ENCODE measurements at places on chromosomes 6 and 20.
A peak's percentile ranks its signal among the peaks of the same experiment; 100 is the strongest.

GRCh38 chr6:156383059-156383458, 394.1 kb upstream of the ARID1B start:
- DNase-seq: no peak
- H3K4me1 ChIP-seq: no peaks in the 10 kb centered on the region
- H3K27me3 ChIP-seq: no peaks in the 10 kb centered on the region

DNA sequence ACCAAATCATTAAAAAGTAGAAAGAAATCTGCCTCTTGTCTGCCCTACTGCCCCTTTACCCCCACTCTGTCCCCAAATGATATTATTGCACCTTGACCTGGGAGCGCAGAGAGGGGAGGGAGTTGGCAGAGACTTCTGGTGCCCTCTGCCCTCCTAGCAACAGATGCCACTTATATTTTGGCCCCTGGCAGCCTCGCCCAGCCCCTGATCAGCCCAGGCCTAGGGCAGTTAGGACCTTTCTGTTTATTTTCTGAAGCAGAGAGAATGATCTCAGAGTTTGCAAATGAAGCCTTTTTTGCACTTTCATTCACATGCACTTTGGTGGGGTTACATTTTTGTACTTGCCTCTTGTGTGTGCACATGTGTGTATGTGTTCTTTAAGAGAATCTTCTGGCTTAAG, 8.4 kb upstream of the SGK2 start:
- H3K27me3 ChIP-seq: no peaks in the 10 kb centered on the region
- DNase-seq: no peak
- no peak overlapping the region for H3K27ac ChIP-seq
- no peaks in the 10 kb centered on the region for H3K4me1 ChIP-seq
- no peak overlapping the region for H3K4me3 ChIP-seq
- H3K36me3 ChIP-seq: no peaks in the 10 kb centered on the region

GRCh38 chr6:11889572-11889971, 111.0 kb upstream of the ADTRP start:
- H3K4me3 ChIP-seq: no peak overlapping the region
- H3K4me1 ChIP-seq: no peaks in the 10 kb centered on the region
- no peak overlapping the region for H3K27ac ChIP-seq
- no peaks in the 10 kb centered on the region for H3K27me3 ChIP-seq
- H3K36me3 ChIP-seq: no peaks in the 10 kb centered on the region

GRCh38 chr6:170031684-170032121, 259.2 kb downstream of the DLL1 start:
- H3K27me3 ChIP-seq: no peaks in the 10 kb centered on the region
- no peak overlapping the region for H3K4me3 ChIP-seq
- H3K4me1 ChIP-seq: peaks cover 11% of the 10 kb centered on the region
- H3K27ac ChIP-seq: no peak overlapping the region

- DNase-seq: no peak
- H3K27ac ChIP-seq: no peak overlapping the region
- no peaks in the 10 kb centered on the region for H3K36me3 ChIP-seq
These were observed 14.6 kb downstream of the SYNJ2 start for GRCh38 chr6:157996201-157996712.

DNA sequence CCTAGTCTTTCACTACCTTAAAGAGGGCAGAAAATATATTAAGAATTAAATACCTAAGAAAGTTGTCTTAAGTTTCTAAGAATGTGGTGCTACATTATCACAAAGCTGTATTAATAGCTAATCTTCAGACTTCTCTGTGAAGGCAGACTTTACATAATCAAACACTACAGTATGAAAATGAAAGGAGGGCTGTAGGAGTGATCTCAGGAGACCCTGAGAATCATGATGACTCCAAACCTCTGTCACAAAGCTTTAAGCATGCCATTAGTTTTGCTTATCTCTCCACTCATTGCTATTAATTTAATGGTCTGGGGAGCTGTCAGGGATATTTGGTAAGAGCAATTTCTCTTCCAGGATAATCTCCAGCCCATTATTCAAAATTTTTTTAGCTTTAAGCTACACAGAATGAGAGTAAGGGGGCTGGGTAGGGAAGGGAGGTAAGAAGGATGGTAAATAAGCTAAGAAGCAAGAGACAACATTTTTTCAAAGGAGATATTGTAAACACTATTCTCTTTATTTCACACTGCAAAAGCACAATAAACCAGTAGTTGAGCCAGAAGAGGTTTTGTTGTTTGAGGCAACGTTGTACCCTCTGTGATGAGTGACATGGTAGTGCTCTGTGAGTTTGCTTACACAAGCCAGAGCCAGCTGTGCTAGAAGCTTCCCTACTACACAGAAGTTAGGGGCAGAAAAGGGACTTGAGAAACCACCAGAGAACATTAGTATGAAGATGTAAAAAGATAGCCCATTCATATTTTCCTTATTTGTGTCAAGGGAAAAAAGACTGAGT, 258.8 kb downstream of the GMDS start:
- H3K27me3 ChIP-seq: no peaks in the 10 kb centered on the region
- no peak overlapping the region for H3K27ac ChIP-seq
- H3K4me3 ChIP-seq: no peak overlapping the region
- H3K4me1 ChIP-seq: peaks cover 10% of the 10 kb centered on the region
- H3K36me3 ChIP-seq: no peaks in the 10 kb centered on the region
- DNase-seq: no peak

- peaks cover 7% of the 10 kb centered on the region for H3K4me1 ChIP-seq
- DNase-seq: no peak
- no peaks in the 10 kb centered on the region for H3K27me3 ChIP-seq
- no peak overlapping the region for H3K27ac ChIP-seq
These were observed 14.3 kb downstream of the CUL9 start for GRCh38 chr6:43196337-43196736.

- no peaks in the 10 kb centered on the region for H3K36me3 ChIP-seq
- H3K27me3 ChIP-seq: no peaks in the 10 kb centered on the region
- no peaks in the 10 kb centered on the region for H3K4me1 ChIP-seq
These were observed 66.4 kb upstream of the PDE10A start for GRCh38 chr6:165729307-165729936.

- DNase-seq: no peak
- no peak overlapping the region for H3K27ac ChIP-seq
- H3K4me1 ChIP-seq: no peaks in the 10 kb centered on the region
- H3K4me3 ChIP-seq: no peak overlapping the region
- H3K36me3 ChIP-seq: no peaks in the 10 kb centered on the region
- no peaks in the 10 kb centered on the region for H3K27me3 ChIP-seq
These were observed 602.9 kb upstream of the ADGRB3 start for GRCh38 chr6:68032217-68032616.

- no peaks in the 10 kb centered on the region for H3K27me3 ChIP-seq
- H3K27ac ChIP-seq: no peak overlapping the region
- H3K36me3 ChIP-seq: no peaks in the 10 kb centered on the region
- no peak overlapping the region for H3K4me3 ChIP-seq
- no peaks in the 10 kb centered on the region for H3K4me1 ChIP-seq
- no peak for DNase-seq
These were observed 280.6 kb upstream of the SULF2 start for GRCh38 chr20:48065833-48066232.

DNA sequence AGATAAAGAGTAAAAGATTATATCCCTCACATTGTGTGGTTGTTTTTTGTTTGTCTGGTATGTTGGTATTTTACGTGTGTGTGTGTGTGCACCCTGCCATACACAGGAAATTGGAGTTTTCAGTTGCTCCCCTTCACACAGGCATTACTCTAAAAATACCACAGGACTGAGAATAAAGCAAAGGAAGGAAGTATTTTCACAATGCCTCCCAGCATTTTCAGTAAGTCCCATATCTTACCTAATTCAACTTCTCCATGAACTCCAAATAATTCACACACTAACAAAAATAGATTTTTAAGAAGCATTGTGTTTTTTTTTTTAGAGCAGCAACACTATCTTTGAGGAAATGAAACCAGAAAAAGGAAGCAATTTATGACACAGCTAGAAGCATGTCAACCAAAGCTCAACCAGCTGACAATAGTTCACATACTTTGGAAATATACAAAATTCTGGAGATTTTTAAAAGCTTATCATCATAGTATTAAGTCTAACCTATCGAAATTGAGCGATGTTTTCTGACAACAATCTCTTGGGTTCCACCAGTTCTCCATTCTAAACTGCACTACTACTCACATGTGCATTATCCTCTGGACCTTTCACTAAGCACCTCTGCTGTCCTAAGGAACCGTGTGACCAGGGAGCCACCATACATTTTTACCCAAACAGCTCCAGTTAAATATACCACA, 2.1 kb downstream of the UBE2J1 start:
- DNase-seq: no peak
- H3K27ac ChIP-seq: no peak overlapping the region
- no peaks in the 10 kb centered on the region for H3K27me3 ChIP-seq
- H3K4me1 ChIP-seq: peaks cover 11% of the 10 kb centered on the region
- no peaks in the 10 kb centered on the region for H3K36me3 ChIP-seq

DNA sequence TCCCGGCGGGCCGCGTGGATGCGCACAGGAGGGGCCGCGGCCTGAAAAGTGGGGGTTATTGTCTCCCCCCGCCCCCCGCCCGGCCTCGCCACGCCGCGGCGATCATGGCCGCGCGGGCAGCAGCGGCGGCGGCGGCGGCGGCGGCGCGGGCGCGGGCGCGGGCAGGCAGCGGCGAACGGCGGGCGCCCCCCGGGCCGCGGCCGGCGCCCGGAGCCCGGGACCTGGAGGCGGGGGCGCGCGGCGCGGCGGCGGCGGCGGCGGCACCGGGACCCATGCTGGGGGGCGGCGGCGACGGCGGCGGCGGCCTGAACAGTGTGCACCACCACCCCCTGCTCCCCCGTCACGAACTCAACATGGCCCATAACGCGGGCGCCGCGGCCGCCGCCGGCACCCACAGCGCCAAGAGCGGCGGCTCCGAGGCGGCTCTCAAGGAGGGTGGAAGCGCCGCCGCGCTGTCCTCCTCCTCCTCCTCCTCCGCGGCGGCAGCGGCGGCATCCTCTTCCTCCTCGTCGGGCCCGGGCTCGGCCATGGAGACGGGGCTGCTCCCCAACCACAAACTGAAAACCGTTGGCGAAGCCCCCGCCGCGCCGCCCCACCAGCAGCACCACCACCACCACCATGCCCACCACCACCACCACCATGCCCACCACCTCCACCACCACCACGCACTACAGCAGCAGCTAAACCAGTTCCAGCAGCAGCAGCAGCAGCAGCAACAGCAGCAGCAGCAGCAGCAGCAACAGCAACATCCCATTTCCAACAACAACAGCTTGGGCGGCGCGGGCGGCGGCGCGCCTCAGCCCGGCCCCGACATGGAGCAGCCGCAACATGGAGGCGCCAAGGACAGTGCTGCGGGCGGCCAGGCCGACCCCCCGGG, 637 bp downstream of the ARID1B start:
- H3K4me1 ChIP-seq: peaks cover 20% of the 10 kb centered on the region
- no peaks in the 10 kb centered on the region for H3K27me3 ChIP-seq
- no peaks in the 10 kb centered on the region for H3K36me3 ChIP-seq
- peak overlapping the region; percentile 67 for H3K4me3 ChIP-seq
- H3K27ac ChIP-seq: peak overlapping the region; percentile 93

DNA sequence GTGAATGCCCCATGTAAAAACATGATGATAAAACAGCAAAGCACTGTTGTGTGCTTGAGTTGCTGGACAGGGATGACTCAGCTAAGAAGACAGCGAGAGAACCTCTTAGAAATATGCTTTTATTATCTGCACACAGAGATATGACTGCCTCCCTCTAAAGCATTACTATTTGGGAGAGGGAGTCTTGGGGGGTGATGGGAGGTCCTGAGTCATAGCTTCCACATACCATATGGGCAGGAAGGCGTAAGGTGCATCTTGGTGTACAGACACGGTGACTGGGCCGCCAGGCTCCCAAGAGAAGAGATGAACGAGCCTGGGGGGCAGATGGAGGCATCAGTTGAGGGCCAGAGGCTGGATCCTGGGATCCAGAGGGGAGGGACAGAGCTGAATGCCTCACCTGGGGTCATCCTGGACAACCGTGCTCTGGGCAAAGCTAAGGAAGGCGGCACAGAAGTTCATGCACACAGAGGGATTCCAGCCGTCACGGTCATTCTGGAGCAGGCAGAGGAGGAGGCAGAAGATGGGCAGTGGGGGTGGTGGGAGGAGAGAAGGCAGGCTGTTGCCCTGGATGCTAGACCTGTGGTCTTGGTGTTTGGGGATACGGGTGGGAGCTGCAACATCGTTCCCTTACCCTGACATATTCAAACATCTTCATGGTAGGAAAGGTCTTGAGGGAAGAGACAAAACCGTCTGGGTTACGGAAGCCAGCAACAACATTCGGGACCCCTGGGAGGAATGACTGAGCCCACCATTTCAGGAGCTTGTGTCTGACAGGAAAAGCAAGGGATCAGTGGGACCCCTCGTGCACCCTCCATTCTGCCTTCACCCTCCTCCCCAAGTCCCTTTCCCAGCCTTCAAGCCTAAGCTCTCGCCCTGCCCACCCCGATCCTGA, 2.0 kb downstream of the DXO start:
- no peak overlapping the region for H3K27ac ChIP-seq
- no peak for DNase-seq
- H3K36me3 ChIP-seq: peaks cover 14% of the 10 kb centered on the region
- H3K27me3 ChIP-seq: no peaks in the 10 kb centered on the region

- no peak overlapping the region for H3K27ac ChIP-seq
- DNase-seq: no peak
- H3K4me3 ChIP-seq: no peak overlapping the region
- H3K4me1 ChIP-seq: no peaks in the 10 kb centered on the region
These were observed 60.4 kb downstream of the YTHDF1 start for GRCh38 chr20:63155266-63156165.

GRCh38 chr6:90268178-90268577, 28.5 kb downstream of the BACH2 start:
- no peaks in the 10 kb centered on the region for H3K27me3 ChIP-seq
- no peaks in the 10 kb centered on the region for H3K36me3 ChIP-seq
- H3K4me3 ChIP-seq: no peak overlapping the region
- no peaks in the 10 kb centered on the region for H3K4me1 ChIP-seq

GRCh38 chr6:126127659-126128058, 141.3 kb downstream of the TRMT11 start:
- no peaks in the 10 kb centered on the region for H3K4me1 ChIP-seq
- H3K4me3 ChIP-seq: no peak overlapping the region
- no peaks in the 10 kb centered on the region for H3K36me3 ChIP-seq
- DNase-seq: no peak
- no peak overlapping the region for H3K27ac ChIP-seq
- no peaks in the 10 kb centered on the region for H3K27me3 ChIP-seq

Measured in keratinocyte (primary cell).